ENCODE measurements at places on chromosomes 11 and 22.

GRCh38 chr11:103325686-103326069 lies 216.5 kb downstream of the DYNC2H1 start:
- DNase-seq = no peak

GRCh38 chr11:66854231-66854661 lies 2.6 kb upstream of the LRFN4 start:
- no peak for DNase-seq

GRCh38 chr11:122158171-122158570 lies 42.2 kb upstream of the BLID start:
- DNase-seq = no peak

DNA sequence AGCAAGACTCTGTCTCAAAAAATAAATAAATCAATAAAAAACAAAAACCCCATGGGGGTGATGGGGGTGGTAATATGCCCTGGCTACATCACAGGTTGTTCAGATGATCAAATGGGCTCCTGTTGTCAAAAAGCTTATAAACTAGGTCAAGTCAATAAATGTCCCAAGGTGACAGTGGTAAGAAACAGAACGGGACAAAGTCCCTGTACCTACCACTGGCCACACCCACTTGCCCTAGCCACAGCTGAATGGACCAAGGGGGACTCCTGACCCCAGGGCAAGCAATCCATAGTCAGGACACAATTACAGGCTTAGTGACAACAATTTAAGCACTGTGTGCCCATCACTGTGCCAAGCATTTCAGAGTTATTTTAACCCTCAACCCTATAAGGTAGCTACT lies 6.0 kb downstream of the NAGA start:
- no peak for DNase-seq

GRCh38 chr11:114149689-114150407 lies 90.3 kb downstream of the ZBTB16 start:
- no peak for DNase-seq

DNA sequence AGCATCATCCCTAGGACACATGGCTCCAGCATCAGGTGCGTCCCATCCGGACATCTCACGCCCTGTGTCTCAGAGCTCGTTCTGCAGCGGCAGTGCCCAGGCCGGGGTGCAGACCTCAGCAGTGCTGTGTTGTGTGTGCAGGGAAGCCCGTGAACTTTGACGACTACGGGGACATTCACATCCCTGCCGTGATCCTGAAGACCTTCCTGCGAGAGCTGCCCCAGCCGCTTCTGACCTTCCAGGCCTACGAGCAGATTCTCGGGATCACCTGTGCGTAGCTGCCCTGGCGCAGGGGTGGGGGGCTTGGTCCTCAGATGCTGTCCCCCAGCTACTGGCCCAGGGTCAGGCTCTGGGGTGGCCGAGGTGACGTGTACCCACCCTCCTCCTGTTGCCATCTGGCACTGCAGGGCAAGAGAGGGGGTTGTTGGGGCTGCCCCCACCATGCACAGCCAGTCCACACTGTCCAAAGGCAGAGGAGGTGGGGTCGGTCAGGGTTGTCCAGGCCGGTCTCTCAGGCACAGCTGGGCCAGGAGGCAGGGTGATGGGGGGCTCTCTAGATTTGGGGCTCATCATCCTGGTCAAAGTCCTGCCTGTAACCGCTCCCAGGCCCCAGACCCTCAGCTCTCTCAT lies 96.5 kb downstream of the ARHGAP8 start:
- DNase-seq = no peak

GRCh38 chr11:14812757-14813156 lies 79.3 kb downstream of the CYP2R1 start:
- no peak for DNase-seq

DNA sequence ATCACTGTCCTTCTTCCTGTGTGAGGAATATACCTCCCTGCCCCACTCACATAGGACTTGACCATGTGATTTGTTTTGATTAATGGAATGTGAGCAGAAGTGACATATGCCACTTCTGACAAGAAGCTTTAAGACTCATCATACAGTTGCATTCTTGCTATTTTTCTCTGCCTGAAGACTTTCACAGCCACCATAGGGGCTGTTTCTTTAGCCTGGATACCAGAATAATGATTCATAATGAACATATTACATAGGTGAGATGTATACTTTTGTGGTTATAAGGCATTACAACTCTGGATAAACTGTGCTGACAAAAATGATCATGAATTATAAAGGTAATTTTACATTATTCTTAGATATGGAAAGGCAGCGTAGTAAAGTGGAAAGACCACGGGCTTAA lies 798.0 kb downstream of the DLG2 start:
- no peak for DNase-seq

DNA sequence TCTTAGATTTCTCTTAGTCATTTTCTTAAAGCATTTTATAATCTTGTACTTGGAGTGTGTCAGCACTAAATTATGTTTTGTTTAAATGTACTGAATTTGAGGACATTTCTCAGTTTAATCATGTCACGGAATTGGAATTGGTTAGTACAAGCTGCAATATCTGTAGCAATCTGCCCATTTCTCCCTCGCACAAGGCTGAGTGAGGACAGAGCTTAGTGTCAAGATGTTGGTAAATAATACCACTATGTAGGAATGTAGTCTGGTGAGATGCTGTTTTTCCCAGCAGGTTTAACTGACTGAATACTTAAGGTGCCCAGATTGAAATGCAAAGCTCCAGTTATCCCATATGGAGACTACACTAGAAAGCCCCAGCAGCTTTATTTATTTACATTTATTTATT lies 30.6 kb downstream of the SREBF2 start:
- DNase-seq = no peak

DNA sequence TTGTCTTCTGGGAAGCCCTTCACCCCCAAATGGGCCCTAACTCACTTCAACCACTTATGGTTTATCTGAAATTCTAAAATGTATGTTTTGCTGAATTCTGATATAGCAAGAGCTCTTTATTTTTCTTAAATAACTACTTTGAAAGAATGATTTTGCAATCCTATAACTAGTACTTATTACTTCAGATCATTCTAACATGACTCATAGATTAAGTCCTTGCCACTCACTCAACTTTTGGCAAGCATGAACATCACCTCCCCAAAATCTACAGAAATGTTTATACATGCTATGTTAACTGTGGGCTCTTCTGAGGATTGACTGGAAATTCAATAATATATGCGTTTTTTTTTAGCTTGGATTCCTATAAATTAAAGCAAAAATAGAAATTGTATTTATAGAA lies 367.4 kb upstream of the FAT3 start:
- DNase-seq = no peak

GRCh38 chr11:12675951-12676711 lies 1.9 kb downstream of the TEAD1 start:
- DNase-seq = no peak

GRCh38 chr22:46150655-46151477 lies 540 bp downstream of the PPARA start:
- no peak for DNase-seq

DNA sequence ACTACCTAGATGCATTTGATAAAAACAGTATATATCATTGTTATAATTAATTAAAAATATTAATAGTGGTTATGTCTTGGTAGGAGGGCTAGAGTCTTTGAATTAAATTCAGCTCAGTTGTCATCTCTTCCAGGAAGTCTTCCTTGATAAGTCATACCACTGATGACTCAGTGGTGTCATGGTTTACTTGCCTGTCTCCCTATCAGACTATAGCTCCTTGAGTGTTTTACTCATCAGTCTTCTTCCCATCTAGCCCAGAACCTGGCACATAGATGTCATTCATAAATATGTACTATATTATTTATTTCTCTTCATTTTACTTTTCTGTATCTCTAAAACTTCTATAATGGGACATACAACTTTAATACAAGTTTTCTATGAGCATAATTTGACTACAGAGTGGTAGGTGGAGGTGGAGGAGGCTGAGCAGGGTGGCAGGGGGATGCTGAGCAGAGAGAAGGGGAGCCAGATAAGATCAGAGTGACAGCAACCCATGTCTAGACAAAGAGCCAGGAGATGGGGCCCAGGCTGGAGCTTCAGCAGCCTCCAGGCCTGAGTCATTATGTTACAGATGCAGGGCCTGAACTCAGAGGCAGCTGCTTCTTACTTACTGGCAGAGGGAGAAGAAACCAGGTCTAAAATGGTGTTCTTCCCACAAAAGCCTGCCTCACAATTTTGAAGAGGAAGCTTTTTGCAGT lies 82.3 kb upstream of the PHOX2A start:
- DNase-seq = no peak

DNA sequence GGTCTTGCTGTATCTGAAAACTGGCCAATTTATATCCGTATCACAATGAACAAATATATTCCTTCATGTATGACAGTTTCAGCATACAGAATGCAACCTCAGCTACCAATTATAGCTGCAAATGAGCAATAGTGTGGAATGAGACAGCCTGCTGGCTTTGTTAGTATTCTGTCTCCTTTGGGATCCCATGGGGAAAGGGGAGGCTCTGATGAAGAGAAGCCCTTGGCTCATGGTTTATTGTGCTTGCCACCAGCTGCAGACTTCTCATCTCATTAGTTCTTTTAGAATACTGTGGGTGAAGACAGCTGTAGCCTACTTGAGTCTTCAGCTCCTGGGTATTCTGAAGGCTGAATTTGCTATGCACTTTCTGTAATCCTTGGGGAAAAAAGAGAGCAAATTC lies 42.4 kb downstream of the PITPNB start:
- no peak for DNase-seq

DNA sequence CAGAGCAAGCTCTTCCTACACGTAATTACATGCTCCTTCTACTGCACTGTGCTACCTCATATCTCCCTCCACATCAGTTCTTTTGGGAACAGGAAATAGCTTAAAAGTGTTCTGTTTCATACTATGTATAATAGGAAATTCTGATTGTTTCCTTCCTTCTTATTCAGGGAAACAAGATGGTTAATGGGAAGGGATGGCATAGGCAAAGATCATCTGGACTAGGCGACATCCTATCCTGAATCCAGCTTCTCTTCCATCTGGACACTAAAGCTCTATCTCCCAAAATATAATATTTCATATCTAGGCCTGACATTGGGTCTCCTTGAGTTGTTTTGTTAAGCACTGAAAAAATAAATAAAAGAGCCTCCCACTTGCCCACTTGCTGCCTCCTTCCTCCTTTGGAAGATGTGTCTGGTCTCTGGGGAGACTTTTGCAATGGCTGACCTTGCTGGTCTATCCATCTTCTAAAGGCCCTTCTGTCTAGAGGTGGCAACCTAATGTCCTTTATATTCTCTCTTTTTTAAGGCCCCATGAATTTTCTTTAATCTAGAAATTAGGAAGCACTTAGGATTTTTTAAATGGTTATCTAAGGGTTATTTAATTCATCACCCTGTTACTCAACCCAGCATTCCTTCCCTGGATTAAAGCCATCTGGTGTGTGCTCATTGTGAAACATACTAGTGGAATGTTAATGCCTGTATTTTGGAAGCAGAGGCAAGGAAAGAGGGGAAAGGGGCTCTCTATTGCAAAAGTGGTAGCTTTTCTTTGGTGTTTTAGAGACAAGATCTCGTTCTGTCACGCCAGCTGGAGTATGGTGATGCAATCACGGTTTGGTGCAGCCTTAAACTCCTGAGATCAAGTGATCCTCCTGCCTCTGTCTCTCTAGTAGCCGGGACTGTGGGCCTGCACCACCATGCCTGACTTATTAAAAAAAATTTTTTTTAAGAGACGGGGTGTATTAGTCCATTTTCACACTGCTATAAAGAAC lies 20.6 kb downstream of the CLMP start:
- DNase-seq = no peak

DNA sequence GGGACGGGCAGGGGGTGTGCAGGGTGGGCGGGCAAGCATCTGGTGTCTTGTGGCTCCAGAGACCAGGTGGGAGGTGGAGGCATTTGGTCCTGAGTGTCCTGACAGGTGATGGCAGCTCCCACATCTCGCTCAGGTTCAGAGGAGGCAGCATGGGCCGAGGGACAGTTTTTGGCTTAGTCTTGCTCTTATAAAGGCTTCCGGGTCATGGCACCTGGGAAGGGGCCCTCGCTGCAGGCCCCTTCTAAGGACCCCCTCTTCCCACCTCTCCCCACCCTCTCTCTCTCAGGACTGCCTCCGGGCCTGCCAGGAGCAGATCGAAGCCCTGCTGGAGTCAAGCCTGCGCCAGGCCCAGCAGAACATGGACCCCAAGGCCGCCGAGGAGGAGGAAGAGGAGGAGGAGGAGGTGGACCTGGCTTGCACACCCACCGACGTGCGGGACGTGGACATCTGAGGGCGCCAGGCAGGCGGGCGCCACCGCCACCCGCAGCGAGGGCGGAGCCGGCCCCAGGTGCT lies 9.9 kb downstream of the CCND1 start:
- no peak for DNase-seq

- DNase-seq = no peak
These were observed 35.3 kb downstream of the IGSF9B start for GRCh38 chr11:133921513-133921912.

DNA sequence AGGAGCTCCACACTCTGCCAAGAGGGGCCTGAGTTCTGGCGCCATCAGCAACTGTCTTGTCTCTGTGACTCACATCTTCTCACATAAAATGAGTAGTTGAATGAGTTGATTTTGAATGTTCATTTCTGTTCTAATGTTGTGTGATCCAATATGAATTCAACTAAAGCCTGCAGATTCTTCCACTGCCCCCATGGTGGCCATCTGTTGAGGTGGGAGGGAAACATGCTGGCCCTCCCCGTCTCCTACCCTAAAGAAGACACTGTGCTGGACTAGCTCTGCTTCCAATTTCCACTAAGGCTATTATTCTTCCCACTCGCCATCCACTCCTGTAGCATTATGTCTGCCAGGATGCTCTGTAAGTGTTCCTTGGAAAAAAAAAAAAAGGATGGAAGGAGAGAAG lies 555.6 kb upstream of the LARGE1 start:
- DNase-seq = no peak
